ENCODE measurements at places on chromosomes 6 and 20.

DNA sequence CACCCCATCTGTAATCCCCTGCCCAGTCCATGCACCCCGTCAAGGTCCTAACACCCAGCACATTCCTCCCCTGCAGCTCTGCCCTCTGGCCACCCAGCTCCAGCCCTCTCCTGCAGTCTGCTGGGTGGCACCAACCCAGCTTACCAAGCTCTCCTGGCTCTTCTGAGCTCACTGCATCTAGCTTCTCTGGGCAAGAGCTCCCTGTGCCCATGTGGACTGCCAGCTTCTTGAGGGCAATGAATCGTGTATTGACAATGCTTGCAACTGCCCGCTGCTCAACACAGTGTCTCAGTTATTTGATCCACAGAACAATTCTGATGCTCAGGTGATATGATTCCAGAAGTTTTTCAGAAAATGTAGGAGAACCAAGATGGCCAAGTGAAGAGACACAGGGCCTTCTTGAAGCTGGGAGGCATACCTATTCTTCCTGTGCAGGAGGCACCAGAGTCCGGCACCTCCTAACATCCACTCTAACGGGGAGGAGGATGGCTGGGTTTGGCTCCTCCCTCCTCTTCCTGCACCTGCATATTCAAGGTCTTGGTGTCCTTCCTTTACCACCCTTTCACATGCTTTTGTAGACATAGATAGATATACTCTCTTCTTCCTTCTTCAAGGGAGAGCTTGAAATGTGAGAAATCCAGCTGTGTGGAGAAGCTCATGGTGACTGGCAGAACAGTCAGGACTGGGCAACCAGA is 85.6 kb downstream of the TRERF1 start:
- DNase-seq: no peak

DNA sequence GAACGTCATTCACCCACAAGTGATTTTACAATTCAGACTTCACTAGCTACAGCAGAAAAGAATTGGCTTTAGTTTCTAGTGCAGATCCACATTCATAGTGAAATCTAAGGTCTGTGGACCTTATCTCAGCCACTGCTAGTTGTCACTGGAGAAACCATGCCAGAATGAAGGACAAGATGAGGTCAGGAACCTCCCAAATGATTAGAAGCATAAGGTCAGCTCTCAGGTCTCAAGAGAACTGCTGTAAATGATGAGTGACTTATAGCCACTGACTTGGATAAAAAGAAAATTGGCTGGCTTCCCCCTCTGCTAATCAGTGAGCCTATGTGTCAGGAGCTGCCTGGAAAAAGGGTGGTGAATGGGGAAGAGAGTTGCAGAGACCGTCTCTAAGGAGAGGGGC is 265.3 kb upstream of the BMP2 start:
- no peak for DNase-seq

- DNase-seq: no peak
Measured at GRCh38 chr6:155126727-155127439, 131.8 kb downstream of the TIAM2 start.

DNA sequence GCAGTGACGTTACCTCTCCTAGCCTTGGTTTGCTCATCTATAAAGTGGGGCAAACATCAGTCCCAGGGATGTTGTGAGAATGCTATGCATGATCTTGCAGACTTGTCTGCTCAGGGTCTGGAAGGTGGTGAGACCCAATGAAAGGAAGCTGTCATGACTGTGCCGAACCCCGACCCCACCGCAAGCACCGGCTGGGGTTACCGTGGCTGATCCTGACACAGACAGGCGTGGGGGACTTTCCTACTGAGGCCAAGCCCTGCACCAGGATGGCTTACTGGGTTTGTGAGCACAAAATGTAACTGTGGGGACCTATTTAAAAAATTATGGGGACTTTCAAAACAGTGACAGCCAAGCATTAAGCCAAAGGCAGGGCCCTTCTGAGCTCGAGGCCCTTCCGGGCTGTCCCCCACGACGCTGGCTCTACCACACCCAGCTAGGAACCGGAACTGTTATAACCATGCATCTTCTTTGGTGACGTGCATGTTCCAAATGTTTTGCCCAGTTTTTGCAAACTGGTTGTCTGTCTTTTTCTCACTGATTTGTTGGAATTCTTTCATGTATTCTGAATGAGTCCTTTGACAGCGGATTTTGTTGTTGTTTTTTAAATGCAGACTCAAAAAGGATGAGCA is 76.6 kb upstream of the PMEPA1 start:
- no peak for DNase-seq

DNA sequence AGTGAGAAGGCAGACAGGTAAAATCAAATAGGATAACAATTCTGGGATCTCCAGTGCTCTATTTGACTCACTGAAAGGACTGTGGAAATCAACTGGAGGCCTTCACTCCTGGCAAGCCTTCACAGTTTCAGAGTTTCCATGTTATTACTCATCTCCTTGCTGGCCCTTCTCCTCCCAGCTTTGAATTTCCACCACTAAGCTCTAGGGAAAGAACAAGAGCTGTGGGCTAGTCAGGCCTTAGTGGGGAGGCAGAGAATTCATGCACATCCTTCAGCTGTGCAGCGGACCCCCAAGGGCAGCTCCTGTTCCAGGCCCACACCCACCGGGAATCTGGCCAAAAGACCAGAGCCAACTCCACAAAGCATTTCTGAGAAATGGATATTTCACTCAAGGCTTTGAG is 26.0 kb downstream of the MYLIP start:
- no peak for DNase-seq

DNA sequence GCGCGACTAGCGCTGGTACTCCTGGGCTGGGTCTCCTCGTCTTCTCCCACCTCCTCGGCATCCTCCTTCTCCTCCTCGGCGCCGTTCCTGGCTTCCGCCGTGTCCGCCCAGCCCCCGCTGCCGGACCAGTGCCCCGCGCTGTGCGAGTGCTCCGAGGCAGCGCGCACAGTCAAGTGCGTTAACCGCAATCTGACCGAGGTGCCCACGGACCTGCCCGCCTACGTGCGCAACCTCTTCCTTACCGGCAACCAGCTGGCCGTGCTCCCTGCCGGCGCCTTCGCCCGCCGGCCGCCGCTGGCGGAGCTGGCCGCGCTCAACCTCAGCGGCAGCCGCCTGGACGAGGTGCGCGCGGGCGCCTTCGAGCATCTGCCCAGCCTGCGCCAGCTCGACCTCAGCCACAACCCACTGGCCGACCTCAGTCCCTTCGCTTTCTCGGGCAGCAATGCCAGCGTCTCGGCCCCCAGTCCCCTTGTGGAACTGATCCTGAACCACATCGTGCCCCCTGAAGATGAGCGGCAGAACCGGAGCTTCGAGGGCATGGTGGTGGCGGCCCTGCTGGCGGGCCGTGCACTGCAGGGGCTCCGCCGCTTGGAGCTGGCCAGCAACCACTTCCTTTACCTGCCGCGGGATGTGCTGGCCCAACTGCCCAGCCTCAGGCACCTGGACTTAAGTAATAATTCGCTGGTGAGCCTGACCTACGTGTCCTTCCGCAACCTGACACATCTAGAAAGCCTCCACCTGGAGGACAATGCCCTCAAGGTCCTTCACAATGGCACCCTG is 1.6 kb downstream of the TPBG start:
- no peak for DNase-seq

DNA sequence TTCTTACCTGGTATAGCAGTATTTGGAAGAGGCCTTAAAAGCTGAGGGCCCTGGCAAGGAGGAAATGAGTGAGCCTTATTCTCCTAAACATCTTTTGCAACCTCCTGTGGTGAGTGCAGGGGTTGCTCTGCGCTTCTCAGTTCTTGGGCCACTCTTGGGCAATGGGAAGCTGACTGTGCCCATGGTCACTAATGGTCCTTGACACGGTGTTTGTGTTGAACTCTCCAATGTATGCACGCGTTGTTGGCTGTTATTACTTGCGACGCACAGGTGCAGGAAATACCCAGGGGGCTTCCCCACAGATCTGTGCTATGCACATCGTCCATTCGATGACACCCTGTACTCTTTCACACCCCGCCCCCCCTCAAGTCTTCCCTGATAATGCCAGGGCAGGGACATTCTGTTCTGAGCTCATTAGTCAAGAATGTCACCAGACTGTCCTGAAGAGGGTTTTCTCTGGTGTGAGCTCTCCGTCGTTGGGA is 79.7 kb downstream of the EDN1 start:
- no peak for DNase-seq

GRCh38 chr20:43040427-43040826 is 149.3 kb downstream of the PTPRT start:
- DNase-seq: no peak

DNA sequence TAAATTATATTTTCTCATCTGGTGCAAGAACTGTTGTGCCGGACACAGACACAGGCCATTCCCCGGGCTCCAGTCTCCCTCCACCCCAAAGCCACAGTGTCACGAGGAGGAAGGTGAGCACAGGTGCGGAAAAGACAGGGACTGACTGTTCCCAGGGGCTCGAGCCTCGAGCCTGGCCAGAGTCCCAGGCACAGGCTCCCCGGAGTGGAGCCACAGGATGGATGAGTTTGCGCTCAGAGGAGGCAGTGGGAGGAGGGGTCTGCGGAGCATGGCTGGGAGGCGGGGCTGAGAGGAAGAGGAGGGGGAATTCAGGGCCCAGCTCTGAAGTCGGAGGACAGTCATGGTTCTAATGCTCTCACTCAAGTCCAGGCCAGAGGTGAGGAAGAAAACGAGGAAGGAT is 284.8 kb downstream of the SMOC2 start:
- no peak for DNase-seq

DNA sequence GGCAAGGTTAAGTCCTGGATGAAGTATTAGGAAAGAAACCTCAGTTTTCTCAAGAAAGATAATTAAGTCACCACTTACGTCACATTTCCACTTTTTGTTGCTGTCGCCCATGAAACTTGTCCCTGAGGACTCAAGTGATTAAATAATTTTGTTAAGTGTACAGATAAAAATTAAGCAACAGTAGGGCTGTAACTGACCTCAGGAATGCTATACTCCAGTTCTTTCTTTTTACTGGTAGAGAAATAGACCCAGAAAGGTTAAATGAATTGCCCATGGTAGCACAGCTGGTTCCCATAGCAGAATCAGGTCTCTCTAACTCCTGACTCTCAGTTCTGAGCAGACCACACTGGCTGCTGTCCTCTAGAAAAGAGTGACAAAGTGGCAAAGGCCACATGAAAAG is 54.5 kb downstream of the CLIC5 start:
- no peak for DNase-seq

DNA sequence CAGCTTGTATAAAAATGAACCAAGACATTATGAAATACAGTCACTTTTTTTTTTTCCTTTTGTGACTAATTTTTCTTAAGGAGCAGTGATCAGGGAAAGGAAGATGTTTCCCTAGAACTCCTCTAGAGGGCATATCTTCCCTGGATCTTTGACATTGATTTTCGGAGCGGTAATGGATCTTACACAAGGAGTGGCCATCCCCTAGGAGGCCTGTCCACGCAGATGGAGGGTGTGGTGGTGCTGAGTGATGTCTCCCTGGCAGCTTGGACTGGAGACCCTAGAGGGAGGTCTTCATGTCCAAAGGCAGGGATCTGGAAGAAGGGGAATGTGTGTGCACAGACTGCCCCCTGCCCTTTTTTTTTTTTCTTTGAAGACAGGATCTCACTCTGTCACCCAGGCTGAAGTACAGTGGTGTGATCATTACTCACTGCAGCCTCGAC is 7.0 kb upstream of the KIFC1 start:
- no peak for DNase-seq

GRCh38 chr6:131600716-131601115 is 27.3 kb downstream of the MED23 start:
- DNase-seq: no peak

Measured in cortex of kidney (tissue), 1 donor.